ENCODE measurements at places on chromosomes 3 and 15. TPM values are rescaled to one million over a fixed set of nuclear protein-coding genes. Genes with fewer than 3 reads are reported as not detected.
A peak's percentile ranks its signal among the peaks of the same experiment; 100 is the strongest.

FOXB1 gene
- total RNA-seq = 0.13 TPM

- no peaks in the 10 kb centered on the region for H3K27me3 ChIP-seq
- no peaks in the 10 kb centered on the region for H3K36me3 ChIP-seq
These were observed 820.4 kb downstream of the OTOL1 start for GRCh38 chr3:162317046-162317445.

GRCh38 chr3:156939315-156939714 lies 113.2 kb downstream of the LEKR1 start:
- peaks cover 7% of the 10 kb centered on the region for H3K27me3 ChIP-seq
- H3K36me3 ChIP-seq = no peaks in the 10 kb centered on the region
- H3K27ac ChIP-seq = no peak overlapping the region
- no peak overlapping the region for H3K4me3 ChIP-seq

DNA sequence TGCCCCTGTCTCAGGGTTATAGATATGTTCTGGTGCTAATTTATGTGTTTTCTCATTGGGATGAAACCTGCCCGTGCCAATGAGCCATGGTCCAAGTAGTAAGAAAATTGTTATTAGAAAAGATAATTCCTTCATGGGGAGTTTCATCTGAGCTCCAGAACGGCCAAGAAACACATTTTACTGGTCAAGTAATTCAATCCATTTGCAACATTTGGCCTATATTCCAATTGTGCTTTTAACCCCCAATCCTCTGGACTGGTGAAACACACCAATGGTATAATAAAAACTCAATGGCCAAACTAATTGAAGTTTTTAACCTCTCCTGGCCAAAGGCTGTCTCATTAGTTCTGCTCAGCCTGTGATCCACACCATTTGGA lies 53.7 kb upstream of the XCR1 start:
- H3K36me3 ChIP-seq = no peaks in the 10 kb centered on the region
- DNase-seq = no peak
- no peaks in the 10 kb centered on the region for H3K27me3 ChIP-seq

- H3K27ac ChIP-seq = no peak overlapping the region
- DNase-seq = no peak
- H3K27me3 ChIP-seq = peaks cover 18% of the 10 kb centered on the region
- H3K4me1 ChIP-seq = no peaks in the 10 kb centered on the region
- no peak overlapping the region for H3K4me3 ChIP-seq
- no peaks in the 10 kb centered on the region for H3K36me3 ChIP-seq
These were observed 122.2 kb upstream of the CHRM5 start for GRCh38 chr15:33846142-33846541.

GRCh38 chr15:22950256-22950990 lies 29.7 kb downstream of the CYFIP1 start:
- H3K36me3 ChIP-seq = no peaks in the 10 kb centered on the region
- H3K27ac ChIP-seq = no peak overlapping the region
- no peak overlapping the region for H3K4me3 ChIP-seq
- DNase-seq = no peak
- peaks cover 33% of the 10 kb centered on the region for H3K27me3 ChIP-seq

DNA sequence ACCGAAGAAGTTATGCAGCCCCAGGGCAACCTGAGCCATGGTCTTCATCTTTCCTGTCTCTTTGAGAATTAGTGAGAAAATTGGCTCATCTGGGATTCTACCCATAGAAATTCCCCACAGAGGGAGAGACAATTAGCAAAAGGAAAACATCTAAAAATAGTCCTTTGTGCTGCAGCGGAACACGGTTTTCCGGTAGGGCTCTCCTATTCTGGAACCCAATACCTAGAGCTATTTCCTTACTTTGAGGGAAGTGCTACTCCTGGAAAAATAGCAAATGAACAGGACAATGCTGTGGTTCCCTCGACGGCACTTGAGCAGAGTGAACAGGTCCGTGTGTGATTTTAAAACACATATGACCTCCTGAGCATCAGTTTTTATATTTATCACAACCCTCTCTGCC lies 210.5 kb downstream of the FGF12 start:
- no peaks in the 10 kb centered on the region for H3K36me3 ChIP-seq
- H3K4me3 ChIP-seq = no peak overlapping the region

DNA sequence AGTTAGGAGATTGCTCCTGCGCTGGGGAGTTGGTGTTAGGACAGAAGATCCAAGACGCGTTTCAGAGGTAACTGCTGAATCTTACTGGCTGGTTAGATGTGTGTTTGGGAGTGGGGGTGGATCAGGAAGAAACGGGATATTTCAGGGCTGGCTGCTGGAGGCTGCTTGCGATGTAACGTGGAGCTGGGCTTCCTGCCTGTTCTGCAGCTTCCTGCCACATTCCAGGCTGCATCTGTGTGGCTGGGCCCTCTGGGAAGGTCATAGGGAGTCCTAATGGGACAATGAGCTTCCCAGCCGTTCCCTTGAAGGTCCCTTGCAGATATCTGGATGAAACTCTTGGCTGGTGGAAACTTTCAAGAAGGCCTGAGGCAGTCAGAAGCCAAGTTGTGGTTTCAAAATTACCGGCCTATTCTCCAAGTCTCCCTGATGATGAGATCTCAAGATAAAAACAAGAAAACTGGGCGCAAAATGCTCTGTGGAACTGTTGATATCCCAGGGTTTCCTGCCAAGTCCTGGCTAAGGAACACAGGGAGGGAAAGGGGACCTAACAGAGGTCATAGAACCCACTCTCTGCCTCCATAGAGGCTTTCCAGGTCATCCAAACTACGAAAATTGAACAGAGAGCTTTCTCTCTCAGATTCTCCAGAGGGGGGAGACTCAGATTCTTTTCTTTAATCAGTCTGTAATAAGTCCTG lies 67.0 kb downstream of the NOX5 start:
- no peaks in the 10 kb centered on the region for H3K36me3 ChIP-seq
- DNase-seq = no peak
- H3K27me3 ChIP-seq = peaks cover 9% of the 10 kb centered on the region
- H3K4me1 ChIP-seq = peaks cover 7% of the 10 kb centered on the region
- H3K27ac ChIP-seq = no peak overlapping the region

- H3K27me3 ChIP-seq = no peaks in the 10 kb centered on the region
- peak overlapping the region; percentile 72 for H3K4me3 ChIP-seq
- peak overlapping the region; percentile 87 for H3K27ac ChIP-seq
- H3K4me1 ChIP-seq = peaks cover 58% of the 10 kb centered on the region
These were observed 21.8 kb upstream of the SLC25A38 start for GRCh38 chr3:39361252-39361927.

DNA sequence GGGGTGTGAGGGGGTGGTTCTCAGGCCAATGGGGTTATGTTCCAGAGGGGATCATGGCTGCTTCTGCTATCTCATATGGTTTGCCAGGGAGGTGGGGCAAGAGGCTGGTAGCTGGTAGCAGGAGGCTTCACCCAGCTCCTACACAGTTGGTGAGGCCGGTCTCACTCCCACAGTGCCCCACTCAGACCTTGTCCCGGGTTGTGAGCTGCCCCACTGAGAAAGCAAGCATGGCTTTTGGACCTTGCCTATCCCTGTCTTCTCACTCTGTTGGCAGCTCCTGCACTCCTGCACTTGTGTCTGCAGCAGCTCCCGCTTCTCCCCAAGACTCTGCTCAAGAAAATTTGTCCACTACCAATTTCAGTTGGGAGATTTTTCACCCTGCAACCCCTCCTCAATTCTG lies 46.1 kb downstream of the MYRIP start:
- DNase-seq = no peak
- no peak overlapping the region for H3K4me3 ChIP-seq
- peaks cover 39% of the 10 kb centered on the region for H3K27me3 ChIP-seq
- no peaks in the 10 kb centered on the region for H3K36me3 ChIP-seq
- H3K27ac ChIP-seq = no peak overlapping the region

- no peaks in the 10 kb centered on the region for H3K4me1 ChIP-seq
- no peak for DNase-seq
- no peaks in the 10 kb centered on the region for H3K27me3 ChIP-seq
- H3K27ac ChIP-seq = no peak overlapping the region
These were observed 94.2 kb downstream of the GABRG3 start for GRCh38 chr15:27065151-27065550.

DNA sequence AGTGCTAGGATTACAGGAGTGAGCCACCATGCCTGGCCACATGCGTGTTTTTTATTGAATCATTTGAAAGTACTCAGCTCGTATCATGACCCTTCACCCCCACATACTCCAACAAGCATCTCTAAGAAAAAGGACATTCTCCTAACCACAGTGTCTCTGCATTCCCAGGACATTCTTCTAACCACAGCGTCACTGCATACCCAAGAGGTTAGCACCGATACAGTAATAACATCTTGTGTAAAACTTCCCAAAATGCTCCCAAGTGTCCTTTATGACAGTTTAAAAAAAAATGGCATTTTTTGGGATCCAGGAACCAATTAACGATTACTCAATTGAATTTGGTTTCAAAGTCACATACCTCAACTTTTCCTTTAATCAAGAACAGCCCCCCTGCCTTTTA lies 39.6 kb downstream of the FLNB start:
- H3K27me3 ChIP-seq = no peaks in the 10 kb centered on the region
- no peak overlapping the region for H3K27ac ChIP-seq
- peaks cover 3% of the 10 kb centered on the region for H3K36me3 ChIP-seq
- no peak for DNase-seq
- H3K4me3 ChIP-seq = no peak overlapping the region

DNA sequence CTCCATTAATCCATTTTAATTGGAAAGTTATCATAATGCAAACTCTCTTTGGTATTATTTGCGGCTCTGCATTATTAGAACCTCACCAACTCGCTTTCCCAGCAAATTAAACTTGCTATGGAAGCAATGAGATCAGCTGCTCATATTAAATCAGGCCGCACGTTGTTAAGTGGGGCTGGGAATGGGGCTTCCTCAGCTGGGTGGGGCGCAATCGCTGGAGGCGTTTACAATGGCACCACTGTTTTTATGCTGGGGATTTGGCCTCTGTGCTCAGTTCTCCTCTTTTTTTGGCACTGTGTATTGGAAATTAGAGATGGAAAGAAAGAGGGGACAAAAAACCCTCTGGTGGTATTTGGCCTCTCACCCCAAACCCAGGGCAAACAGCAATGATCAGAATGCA lies 72.2 kb downstream of the RPLP1 start:
- no peaks in the 10 kb centered on the region for H3K36me3 ChIP-seq
- no peak overlapping the region for H3K27ac ChIP-seq
- no peak for DNase-seq
- H3K27me3 ChIP-seq = no peaks in the 10 kb centered on the region
- H3K4me1 ChIP-seq = peaks cover 2% of the 10 kb centered on the region
- no peak overlapping the region for H3K4me3 ChIP-seq

ACKR4 gene
- total RNA-seq = not detected

- no peaks in the 10 kb centered on the region for H3K36me3 ChIP-seq
- no peak for DNase-seq
- H3K27ac ChIP-seq = peak overlapping the region; percentile 90
- peaks cover 15% of the 10 kb centered on the region for H3K4me1 ChIP-seq
- H3K4me3 ChIP-seq = no peak overlapping the region
These were observed 126.0 kb downstream of the FMN1 start for GRCh38 chr15:33068511-33068990.

GRCh38 chr3:64265646-64266045 lies 40.4 kb upstream of the PRICKLE2 start:
- H3K36me3 ChIP-seq = no peaks in the 10 kb centered on the region
- H3K27me3 ChIP-seq = peaks cover 89% of the 10 kb centered on the region
- H3K27ac ChIP-seq = no peak overlapping the region
- no peak for DNase-seq

TMCC1 gene
- total RNA-seq = 34.9 TPM

- H3K4me3 ChIP-seq = no peak overlapping the region
- DNase-seq = no peak
- no peak overlapping the region for H3K27ac ChIP-seq
- H3K4me1 ChIP-seq = no peaks in the 10 kb centered on the region
- no peaks in the 10 kb centered on the region for H3K27me3 ChIP-seq
- H3K36me3 ChIP-seq = no peaks in the 10 kb centered on the region
These were observed 109.7 kb upstream of the GADL1 start for GRCh38 chr3:31004025-31004678.

ANKUB1 gene
- total RNA-seq = not detected

SLC12A1 gene
- total RNA-seq = not detected

DNA sequence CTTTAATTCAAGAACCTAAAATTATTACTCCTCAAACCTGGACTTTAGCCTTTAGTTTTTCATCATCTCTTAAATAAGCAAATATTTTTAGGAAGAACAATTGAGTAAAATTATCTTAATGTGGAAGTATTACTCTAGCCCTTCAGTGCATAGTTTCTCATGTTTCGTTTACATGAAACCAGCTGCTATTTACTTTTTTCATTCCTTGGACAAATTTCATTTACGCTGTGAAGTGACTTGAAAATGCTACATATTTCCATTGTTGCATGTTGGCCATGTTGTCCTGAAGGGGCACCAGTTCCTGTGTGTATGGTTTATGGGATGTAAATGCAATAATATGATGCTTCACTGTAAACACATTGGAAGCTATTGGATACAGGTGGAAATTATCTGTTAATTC lies 49.9 kb downstream of the SLC25A26 start:
- H3K36me3 ChIP-seq = peaks cover 11% of the 10 kb centered on the region
- no peak for DNase-seq
- peaks cover 7% of the 10 kb centered on the region for H3K4me1 ChIP-seq
- no peak overlapping the region for H3K4me3 ChIP-seq

- no peak overlapping the region for H3K27ac ChIP-seq
- no peaks in the 10 kb centered on the region for H3K36me3 ChIP-seq
- DNase-seq = no peak
These were observed 237.7 kb upstream of the ARPP21 start for GRCh38 chr3:35401671-35402070.

ECE2 gene
- total RNA-seq = not detected

MST1 gene
- 13.3 TPM for total RNA-seq

GRCh38 chr15:40803076-40803475 lies 3.8 kb upstream of the ZFYVE19 start:
- H3K4me3 ChIP-seq = no peak overlapping the region
- DNase-seq = no peak
- H3K27me3 ChIP-seq = no peaks in the 10 kb centered on the region
- no peak overlapping the region for H3K27ac ChIP-seq
- no peaks in the 10 kb centered on the region for H3K36me3 ChIP-seq

MITF gene
- 0.33 TPM for total RNA-seq

GRCh38 chr15:40892447-40893012 lies 1.7 kb upstream of the VPS18 start:
- H3K4me1 ChIP-seq = peaks cover 36% of the 10 kb centered on the region
- DNase-seq = no peak
- H3K27ac ChIP-seq = no peak overlapping the region
- H3K27me3 ChIP-seq = no peaks in the 10 kb centered on the region
- peak overlapping the region; percentile 65 for H3K4me3 ChIP-seq
- no peaks in the 10 kb centered on the region for H3K36me3 ChIP-seq

DNA sequence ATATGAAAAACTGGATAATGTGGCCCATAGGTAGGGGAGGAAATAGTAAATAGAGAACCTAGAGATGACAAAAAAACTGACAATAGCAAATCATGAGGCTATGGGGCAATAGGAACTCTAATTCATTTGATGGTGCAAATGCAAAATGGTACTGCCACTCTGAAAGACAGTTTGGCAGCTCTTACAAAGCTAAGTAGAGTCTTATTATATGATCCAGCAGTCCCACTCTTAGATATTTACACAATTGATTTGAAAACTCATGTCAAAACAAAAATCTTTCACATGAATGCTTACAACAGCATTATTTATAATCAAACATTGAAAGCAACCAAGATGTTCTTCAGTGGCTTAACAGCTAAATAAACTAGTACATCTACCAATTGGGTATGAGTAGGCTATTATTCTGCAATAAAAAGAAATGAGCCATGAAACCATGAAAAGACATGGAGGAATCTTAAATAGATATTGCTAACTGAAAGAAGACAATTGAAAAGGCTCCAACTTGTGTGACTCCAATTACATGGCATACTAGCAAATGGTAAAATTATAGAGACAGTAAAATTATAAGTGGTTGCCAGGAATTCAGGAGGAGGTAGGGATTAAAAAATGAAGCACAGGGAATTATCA lies 321.8 kb upstream of the STAC start:
- H3K4me3 ChIP-seq = no peak overlapping the region
- peaks cover 10% of the 10 kb centered on the region for H3K36me3 ChIP-seq
- no peaks in the 10 kb centered on the region for H3K4me1 ChIP-seq
- no peak for DNase-seq
- H3K27me3 ChIP-seq = peaks cover 4% of the 10 kb centered on the region

Data from naive thymus-derived CD8-positive, alpha-beta T cell (primary cell).